Activated B cell treated with CpG ODN at 0.5 μM for 24 hours (primary cell): ENCODE measurements at places on chromosomes 3 and 15. TPM values are rescaled to one million over a fixed set of nuclear protein-coding genes. Genes with fewer than 3 reads are reported as not detected.

GRCh38 chr15:87703327-87704111, 553.0 kb downstream of the NTRK3 start:
- DNase-seq = no peak

DNA sequence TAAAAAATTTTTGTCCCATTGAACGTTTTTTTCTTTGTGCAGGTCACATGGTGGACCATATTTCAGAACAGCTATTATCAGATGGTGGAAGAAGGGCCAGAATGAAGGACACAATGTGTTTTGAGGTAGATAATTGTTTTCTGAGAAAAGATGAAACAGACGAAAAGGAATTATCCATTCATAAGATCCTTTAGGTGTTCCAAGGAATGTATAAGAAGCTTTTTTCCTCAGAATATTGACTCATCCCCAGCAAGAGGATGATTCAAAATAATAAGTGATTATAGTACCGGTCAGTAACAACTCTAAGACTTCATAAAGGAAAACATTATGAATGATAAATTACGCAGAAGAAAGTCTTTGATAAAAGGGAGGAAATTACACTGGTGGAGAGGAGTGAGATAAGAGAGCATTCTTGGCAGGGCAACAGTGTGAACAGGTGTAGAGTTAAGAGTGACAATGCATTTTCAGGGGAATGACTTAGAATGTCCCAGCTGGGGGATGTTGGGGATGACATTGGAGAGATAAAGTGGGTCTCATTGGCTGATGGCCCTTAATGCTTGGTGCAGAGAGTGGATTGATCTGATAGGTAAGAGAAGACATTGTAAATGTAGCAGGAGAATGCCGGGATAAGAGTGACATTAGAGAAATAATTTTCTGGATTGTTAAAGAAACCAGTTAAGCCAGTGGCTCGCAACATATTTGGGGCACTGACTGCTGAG, 27.0 kb upstream of the AQP9 start:
- no peak for DNase-seq

DNA sequence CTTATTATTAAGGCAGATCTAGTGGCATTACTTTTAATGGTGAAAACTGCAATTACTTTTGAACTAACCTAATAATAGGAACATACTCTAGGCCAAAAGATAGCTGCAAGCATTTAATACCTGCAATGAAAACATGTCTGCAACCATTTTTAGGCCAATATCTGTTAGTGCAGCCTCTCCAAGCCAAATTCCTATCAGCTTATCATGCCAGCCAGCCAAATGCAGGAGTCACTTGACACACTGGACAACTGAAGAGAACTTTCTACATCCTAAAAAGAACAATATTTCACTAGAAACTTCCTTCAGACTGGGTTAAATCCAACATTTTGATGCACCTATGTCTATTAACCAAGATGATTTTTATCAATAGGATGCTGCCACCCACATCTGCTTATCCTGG, 33.8 kb downstream of the CCDC54 start:
- no peak for DNase-seq

Gene PAQR9
- total RNA-seq = not detected in 2 replicates

Gene UPK1B
- not detected in 2 replicates for total RNA-seq

Gene XCR1
- total RNA-seq = not detected in 2 replicates

GRCh38 chr15:85745525-85746150, 49.1 kb downstream of the KLHL25 start:
- no peak for DNase-seq

DNA sequence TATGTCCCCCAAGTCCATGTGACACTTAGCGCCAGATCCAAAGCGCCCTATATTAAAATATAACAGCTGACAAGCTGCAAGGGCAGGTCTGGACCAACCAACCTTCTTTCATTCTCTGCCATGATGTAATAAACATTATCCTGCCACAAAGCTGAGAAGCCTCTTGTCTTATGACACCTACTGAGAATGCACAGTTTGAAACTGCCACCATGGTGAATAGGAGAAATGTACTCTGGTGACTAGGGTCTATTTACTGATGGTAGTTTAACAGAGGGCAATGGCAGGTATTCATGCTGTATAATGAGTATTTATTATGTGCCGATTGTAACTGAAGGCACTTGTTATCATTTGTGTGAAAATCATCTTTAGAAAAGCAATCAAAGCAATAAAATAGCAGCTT, 634.0 kb downstream of the OTOL1 start:
- no peak for DNase-seq

- DNase-seq = no peak
Observed at GRCh38 chr3:19866751-19867347, 67.2 kb downstream of the EFHB start.

- no peak for DNase-seq
Observed at GRCh38 chr3:128448491-128448890, 18.2 kb downstream of the DNAJB8 start.

Gene GPR15
- 3.7 and 4.5 TPM in 2 replicates for total RNA-seq

Gene PARP15
- 162 and 213 TPM in 2 replicates for total RNA-seq

Gene SKIL
- total RNA-seq = 112 and 123 TPM in 2 replicates

Gene PLSCR2
- not detected in 2 replicates for total RNA-seq

Gene SLITRK3
- not detected in 2 replicates for total RNA-seq

- DNase-seq = peak; percentile 49
Observed at GRCh38 chr15:89361451-89362202, 27.0 kb upstream of the POLG start.

Gene ADAMTS7
- 12.0 and 14.1 TPM in 2 replicates for total RNA-seq

- DNase-seq = no peak
Observed at GRCh38 chr3:103127098-103127630, 692.3 kb downstream of the ZPLD1 start.

Gene MLF1
- total RNA-seq = not detected in 2 replicates

DNA sequence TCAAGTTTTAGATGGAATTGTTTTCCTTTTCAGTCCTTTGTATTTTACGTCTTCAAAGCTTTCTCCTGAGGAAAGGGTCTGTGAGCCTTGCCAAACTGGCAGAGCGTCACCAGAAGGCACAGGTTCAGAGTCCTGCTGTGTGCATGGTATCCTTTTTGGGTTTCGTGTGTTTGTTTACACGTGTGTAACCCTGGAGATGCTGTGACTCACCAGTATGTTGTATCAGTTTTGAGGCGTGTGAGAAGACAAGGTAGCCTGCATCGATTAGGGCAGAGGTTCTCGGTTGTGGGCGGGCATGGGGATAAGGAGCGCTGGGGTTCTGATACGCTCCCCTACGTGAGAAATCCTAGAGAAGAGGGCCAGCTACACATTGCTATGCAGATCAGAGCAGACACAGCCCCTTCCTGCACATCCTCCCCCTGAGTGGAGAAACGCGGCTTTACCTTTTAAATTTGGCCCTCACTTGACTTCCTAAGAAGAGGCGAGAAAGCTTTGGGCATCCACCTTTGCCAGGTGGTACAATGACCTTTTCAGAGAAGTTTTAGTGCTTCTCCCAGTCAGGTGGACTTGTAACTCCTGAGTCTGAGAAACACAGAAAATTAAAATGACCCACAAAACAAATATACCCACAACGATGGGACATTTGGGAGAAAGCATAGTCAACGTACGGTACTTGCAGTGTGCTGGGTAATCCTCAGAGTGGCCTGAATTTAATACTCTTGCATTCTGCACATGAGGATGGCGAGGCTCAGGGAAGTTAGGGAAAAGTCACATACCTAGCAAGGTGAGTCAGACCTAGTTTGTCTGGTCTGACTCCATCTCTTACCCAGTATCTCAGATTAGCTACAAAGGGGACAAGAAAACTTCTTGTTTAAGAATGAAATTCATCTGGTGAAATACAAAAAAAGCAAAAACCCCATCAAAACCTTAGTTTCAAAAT, 38.1 kb downstream of the TRAK1 start:
- no peak for DNase-seq

DNA sequence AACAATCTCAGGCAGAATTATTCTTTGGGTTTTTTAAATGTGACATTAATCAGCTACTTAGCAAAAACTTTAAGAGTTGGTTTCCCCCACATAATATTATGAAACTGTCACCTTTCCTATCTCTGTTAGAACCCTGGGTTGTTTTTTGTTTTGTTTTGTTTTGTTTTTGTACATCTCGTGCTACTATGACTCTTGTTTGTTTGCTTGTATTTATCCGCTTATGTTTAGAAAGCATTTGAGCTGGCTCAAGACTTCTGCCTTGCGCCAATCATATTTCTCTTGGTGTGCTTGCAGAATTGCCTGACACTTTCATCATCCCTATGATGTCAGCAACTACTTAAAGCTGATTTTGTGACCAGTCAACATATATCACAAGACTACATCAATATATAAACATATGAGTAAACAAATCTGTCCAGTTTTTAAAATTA, 116.9 kb downstream of the DCLK3 start:
- DNase-seq = no peak

- DNase-seq = no peak
Observed at GRCh38 chr3:168860592-168860991, 764.9 kb upstream of the GOLIM4 start.

DNA sequence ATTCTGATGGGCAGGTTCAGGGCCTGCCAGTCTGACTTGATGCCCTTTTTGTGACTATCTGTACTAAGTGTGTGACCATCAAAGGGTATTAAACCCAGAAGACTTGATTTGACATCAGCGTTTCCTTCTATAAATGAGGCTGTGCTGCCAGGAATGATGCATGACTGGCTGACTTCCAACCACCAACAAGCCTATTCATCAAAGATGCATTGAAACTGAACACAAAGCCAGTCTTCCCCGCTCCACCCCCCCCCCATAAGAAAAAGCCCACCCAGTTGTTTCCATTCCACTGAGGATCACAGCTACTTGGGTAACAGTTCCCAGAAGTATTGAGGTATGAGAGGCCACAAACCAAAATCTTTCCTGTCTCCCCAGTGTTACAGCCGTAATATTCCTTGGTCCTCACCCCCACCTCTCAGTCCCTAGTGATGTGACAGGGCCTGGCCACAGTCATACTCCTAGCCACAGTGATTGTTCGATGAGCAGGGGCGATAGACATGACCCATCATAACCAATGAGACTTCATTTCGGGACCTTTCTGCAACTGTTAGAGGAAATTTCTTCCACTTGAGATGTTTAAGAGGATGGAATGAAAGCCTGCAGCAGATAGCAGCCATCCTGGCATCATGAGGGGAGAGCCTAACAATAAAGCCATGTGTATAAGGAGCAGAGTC, 22.6 kb downstream of the SH3BP5 start:
- DNase-seq = no peak

Gene GOLGA8H
- total RNA-seq = 0.35 TPM in 1 of 2 replicates, not detected in the other

- DNase-seq = no peak
Observed at GRCh38 chr3:156630081-156630772, 44.2 kb upstream of the TIPARP start.

DNA sequence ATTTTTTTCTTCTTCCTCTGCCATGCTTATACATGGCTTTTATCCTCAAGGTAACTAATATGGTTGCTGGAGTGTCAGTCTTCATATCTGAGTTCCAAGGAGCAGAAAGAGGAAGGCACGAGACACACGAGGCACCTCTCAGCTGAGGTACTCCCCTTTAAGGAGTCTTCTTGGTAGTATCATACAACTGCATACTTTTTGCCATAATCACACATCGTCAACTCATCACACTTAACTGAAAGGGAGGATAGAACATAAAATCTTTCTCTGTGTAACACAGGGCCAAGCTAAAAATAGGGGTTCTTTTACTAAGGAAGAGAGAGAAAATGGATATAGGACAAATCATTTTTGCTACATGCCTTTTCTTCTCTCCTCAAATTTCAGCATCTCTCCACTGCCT, 104.2 kb downstream of the OXSM start:
- DNase-seq = no peak

Gene NEK10
- total RNA-seq = 0.59 and 0.84 TPM in 2 replicates

Gene TMEM39A
- total RNA-seq = 33.7 and 45.6 TPM in 2 replicates

DNA sequence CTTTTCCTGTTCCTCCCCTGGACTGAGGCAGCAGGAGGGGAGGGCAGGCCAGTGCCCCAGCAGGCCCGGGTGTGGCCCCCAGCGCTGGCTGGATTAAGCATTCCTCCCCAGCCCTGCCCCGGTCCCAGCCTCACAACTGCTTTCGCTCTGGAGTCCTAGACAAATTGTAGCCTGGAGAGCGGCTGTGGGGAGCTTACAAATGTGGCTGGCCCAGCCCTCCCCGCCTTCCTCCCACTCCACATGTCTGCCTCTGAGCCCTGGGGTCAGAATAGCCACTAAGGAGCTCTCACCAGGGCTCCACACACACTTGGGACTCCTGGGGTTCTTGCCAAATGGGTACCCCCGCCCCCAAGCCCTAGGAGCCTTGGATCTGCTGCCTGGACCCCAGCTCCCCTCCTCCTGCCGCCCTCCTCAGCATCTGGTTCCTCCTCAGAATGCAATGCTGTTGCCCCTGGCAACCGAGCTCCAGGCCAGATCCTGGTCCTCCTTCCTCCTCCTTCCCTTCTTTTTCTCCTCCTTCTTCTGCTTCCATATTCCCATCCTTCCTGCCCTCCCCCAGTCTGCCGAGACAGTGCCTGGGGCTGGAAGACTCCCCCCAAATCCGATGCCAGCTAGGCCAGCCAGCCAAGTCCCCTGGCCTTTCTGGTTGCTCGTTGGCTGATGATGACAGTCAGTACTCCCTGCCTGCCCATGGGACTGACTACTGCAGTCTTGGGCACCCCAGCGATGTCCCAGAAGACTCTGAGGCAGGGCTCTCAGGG, 91.1 kb downstream of the LINGO1 start:
- DNase-seq = no peak

DNA sequence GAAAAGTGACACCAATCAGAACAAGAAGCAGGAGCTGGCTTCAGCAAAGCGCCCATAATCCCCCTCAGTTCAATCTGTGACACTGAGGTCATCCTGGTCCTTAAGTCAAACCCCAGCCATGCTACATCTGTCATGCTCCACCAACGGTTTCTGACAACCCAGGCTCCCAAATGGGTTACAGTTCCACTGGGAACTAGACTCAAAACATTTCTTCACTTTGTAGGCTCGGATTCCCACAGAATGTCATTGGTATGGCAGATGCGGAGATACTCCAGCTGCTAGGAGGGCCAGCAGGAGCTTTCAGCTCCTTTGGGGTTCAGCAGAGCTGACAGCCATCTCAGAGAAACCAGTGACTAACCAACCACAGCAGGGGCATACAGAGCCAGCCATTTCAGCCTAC, 48.9 kb downstream of the SUMF1 start:
- no peak for DNase-seq

Gene PPIP5K1
- 61.7 and 71.0 TPM in 2 replicates for total RNA-seq

DNA sequence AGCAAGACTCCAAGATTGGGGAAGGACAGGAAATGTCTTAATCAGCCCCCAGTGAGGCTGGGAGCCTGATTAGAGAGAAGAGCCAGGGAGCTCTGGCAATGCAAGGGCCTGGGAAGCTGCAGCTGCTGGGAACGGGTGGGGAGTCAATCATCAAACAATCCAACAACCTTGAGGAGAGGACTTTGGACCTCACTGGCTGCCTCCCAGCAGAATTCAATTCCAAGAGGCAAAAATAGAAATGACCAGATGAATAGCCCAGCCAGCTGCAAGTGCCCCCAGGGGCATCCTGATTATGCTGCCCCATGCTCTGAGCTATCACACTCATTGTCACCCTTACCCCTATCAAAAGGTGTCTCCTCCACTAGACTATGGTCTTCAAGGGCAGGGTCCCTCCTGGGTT, 6.1 kb upstream of the HOMER2 start:
- no peak for DNase-seq

GRCh38 chr15:99345832-99346462, 94.7 kb downstream of the LRRC28 start:
- DNase-seq = no peak

Gene FRMD5
- 0.53 TPM in 1 of 2 replicates, not detected in the other for total RNA-seq

Gene ECE2
- not detected in 2 replicates for total RNA-seq

GRCh38 chr15:35166730-35167359, 81.8 kb upstream of the NANOGP8 start:
- no peak for DNase-seq

Gene GABRA5
- total RNA-seq = not detected in 2 replicates
